Stimulated activated CD8-positive, alpha-beta memory T cell treated with anti-CD3 and anti-CD28 coated beads, Interleukin-4, amount 100 ng/mL, for 1 hour (primary cell): ENCODE measurements at places on chromosomes 3 and 15.
A peak's percentile ranks its signal among the peaks of the same experiment; 100 is the strongest.

DNA sequence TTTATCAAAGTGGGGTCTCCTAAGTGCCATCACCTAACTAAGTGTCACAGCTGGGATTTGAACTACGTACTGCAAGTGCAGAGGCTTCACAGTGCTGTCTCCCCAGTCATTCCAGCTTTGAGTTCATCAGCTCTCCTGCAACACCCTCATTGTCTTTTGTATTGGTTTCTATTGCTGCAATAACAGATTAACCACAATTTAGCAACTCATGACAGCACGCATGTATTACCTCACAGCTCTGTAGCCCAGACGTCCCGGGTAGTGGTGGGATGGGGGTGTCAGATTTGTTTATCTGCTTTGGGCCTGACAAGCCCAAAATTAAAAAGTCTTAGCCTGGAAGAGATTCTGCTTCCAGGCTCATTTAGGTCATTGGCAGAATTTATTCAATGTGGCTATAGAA lies 220.5 kb upstream of the LRRN1 start:
- peak; percentile 2 for DNase-seq

DNA sequence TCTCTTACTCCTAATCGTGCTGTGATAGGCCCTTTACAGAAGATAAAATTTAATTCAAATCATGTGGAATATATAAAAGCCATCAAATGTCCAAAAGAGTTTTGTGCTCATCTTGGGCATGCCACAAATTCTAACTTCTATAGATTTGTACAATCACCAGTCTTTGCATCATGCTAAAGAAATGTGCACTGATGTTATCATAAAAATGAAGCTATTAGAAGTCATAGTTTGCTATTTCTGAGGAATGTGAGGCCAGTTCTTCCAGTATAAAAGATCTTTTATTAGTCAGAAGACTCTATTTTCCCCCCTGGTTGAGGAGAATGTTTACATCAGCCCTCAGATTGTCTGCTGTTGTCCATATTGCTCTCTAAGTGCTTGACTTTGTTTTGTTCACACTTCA lies 2.1 kb upstream of the ANXA2 start:
- DNase-seq = no peak

DNA sequence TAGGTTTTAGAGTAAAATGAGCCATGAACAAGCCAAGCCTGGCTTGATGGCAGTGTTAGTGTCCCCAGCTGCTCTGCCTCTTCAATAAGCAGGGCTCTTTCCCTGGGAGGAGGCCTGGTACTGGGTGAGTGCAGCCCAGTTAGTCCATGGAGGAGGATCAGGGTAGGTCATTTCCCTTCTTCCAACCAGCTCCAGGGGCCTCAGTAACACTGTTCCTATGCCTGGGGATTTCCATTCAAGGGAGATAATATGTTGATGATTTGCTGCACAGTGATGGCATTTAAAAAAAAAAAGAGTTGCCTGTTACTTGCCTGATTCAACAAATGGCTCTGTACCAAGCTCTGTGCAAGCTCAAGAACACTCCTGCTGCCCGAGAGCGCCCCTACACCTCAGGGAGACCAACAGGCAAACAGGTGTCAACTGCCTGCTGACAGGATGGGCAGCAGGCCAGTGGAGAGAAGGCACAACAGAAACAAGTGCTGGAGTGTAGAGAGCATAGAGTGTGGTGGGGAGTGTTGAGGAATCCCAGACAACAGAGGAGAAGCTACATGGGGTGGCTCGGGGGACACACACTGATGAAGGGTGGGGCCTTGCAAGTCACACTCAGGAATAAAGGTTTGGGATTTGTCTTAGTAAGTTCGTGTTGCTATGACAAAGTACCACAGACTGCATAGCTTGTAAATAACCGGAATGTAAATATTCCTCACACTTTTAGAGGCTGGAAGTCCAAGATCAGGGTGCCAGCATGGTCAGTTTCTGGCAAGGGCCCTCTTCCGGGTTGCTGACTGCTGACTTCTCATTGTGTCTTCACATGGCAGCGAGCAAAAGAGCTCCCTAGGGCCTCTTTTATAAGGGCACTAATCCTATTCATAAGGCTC lies 78.6 kb upstream of the PXYLP1 start:
- no peak for DNase-seq

DNA sequence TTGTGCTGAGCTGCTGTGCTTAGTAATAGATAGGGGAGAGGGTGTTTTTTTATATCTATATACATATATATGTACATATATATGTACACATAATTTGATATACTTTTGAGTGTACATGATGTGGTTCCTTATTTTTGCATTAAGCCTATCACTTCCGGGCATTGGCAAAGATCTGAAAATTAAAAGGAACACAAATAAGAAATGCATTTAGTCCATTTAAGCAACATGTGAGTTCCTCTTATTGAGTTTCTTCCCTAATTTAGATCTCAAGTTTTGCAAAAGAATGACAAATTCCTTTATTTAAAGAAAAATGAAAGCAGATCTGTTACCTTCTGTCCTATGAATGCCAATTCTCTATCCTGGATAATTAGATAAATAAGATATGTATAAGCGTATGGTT lies 435.1 kb downstream of the LPP start:
- DNase-seq = no peak

GRCh38 chr3:109545746-109546145 lies 208.4 kb upstream of the DPPA4 start:
- DNase-seq = no peak

- DNase-seq = no peak
Observed at GRCh38 chr3:31377045-31377642, 155.6 kb upstream of the STT3B start.

GRCh38 chr15:74500401-74500800 lies 39.4 kb upstream of the UBL7 start:
- no peak for DNase-seq

- no peak for DNase-seq
Observed at GRCh38 chr3:30612437-30613132, 6.2 kb downstream of the TGFBR2 start.

GRCh38 chr3:30073622-30074021 lies 532.8 kb upstream of the TGFBR2 start:
- no peak for DNase-seq
